ENCODE measurements at places on chromosomes 2 and 18.
A peak's percentile ranks its signal among the peaks of the same experiment; 100 is the strongest.

- no peak for DNase-seq
These were observed 7.5 kb downstream of the CCDC93 start for GRCh38 chr2:118006326-118006725.

DNA sequence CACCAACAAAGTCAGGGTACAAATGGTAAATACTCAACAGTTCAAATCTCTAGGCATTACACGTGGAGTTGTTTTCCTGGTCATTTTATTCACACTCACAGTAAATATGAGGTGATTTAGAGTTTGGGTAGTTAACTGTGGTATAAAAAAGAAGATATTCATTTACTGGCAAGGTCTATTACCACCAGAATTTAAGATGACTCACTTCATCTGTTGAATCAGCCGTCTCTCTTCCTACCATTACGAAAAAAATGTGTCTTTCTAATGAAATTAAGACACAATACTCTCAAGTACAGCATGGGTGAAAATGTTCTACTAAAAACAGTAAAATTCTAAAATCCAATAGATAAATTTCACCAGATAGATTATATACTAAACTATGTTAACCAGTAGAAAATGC is 21.0 kb upstream of the GPR75 start:
- DNase-seq: peak; percentile 77

DNA sequence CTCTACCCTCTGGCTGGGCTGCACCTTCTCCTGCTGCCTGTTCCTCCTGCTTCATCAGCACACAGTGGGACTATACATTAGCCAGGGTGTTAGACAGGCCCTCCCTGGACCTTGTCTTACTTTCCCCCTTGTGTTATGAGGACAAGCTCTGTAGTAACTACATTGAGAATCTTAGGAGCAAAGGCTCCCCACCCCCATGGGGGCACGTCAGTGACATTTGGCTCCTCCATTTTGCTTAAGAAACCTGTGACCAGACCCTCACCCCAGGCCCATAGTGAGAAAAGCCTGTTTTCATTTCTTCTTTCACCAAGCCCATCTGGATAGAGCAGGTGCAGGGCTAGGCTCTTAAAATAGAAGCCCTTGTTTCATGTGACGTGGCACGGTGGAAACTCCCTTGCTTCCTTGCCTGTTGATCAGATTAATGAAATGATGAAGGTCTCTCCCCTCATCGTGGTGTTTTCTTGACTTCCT is 146.7 kb downstream of the RPIA start:
- DNase-seq: no peak

GRCh38 chr2:144660518-144661316 is 140.8 kb upstream of the ZEB2 start:
- no peak for DNase-seq

DNA sequence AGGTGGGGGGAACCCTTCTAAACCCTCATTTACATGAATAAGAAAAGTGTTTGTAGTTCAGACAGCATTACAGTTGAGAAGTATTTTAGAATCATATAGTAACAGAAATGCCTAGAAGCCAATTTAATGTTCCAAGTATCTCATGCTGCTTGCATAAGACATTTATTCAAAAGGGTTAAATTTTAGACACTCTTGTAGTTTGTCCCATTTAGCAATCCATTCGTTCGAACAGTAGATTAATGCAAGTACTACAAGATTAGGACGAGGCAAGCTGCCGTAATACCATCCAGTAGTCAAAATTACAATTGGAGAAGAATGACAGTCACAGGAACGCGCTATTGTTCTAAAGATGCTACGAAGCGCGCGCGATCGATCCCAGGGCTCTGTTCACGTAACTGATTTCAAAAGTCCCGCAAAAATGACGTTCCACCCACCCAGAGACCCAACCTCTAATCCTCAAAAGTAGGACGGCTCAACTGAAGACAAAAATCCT is 1.2 kb downstream of the TMEM237 start:
- DNase-seq: no peak

DNA sequence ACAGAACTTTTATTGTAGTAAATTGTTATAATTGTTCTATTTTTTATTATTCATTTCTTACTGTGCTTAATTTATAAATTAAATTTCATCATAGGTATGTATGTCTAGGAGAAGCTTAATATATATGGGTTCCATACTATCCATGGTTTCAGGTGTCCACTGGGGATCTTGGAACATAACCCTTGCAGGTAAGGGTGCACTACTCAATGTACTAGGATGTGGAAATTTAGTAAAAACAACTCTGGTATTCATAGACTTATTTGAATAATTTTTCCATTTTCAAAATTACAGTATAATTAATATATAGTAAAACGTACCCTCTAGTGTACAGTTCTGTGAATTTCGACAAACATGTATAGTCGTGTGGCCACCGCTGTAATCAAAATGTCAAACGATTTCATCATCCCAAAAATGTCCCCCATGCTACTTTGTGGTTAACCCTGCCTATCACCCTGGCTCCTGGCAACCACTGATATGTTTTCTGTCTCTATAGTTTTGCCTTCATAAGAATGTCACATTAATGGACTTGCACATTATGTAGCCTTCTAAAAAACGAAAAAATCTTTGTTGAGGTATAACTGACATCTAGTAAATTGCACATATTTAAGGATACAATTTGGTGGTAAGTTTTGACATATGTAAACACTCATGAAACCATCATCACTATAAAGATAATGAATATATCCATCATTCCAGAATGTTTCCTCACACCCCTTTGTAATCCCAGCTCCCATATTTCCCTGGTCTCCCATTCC is 45.7 kb downstream of the ARL5A start:
- DNase-seq: no peak

DNA sequence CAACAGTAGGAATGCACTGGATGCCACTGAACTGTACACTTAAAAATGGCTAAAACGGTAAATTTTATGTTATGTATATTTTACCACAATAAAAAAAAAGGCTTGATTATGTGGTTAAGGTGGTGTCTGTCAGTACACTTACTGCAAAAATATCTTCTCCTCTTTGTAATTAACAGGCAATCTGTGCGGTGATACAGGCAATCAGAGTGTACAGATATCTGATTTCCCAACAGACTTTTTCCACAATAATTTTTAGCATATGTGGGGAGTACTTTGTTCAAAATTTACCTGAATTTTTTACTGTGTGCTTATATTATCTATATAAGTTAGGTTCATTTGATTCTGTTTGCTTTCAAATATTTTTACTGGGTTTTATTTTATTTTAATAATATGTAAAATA is 175.0 kb upstream of the PGAP1 start:
- DNase-seq: no peak

- DNase-seq: no peak
These were observed 247.4 kb upstream of the CHAC2 start for GRCh38 chr2:53519918-53520841.

DNA sequence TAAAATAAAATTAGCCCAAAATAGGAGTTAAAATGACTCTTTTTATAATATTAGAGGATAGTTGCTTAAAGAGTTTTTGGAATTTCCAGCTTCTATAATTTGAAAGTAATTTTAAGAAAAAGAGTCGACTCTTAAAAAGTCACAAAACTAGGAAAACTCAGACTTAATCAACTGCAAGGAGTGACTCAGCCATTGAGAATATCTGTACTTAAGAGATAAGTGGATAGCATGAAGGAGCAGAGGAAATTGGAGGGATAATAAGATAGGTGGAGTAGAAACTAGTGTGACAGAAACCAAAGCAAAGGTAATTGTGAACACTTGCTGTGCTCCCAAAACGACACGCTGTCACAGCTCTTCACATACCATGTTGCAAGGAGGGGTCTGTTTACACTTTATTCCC is 8.4 kb downstream of the RSAD2 start:
- no peak for DNase-seq

DNA sequence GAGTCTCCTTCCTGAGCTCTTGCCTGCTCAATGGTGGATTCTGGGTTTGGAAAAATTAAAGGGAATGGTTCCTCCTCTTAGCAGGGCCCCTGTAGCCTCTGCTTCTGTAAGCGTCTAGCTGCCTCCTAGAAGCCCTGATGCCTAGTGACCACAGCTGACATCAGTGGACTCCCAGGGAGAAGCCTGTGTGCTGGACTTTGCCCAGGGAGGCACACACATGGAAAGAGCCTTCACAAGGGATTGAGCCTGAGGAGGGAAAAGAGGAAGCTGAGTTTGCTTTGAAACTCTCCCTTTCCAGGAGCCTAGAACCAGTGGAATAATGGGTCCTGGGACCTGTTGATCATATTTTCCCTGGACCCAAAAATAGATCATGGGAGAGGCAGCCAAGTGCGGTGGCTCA is 1.4 kb upstream of the CFAP65 start:
- DNase-seq: no peak

- no peak for DNase-seq
These were observed 104.7 kb downstream of the TNS1 start for GRCh38 chr2:217897816-217898806.

DNA sequence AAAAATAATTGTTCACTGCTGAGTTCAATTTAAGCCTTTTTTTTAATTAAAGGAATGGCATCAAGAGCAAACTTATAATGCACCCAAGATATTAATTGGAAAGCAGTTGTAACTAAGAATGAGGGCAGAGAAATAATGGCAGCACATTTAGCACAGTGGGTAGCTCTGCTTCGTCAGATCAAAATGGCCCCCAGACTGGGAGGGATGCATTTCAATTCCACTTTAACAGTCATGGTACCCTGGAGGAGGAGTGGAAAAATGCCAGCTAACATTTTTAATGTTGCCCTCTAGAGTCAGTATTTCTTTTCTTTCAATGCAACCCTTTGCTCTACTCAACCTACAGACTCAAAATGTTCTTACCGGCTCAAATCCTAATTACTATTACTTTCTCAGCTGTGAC is 504.8 kb upstream of the SETBP1 start:
- no peak for DNase-seq

DNA sequence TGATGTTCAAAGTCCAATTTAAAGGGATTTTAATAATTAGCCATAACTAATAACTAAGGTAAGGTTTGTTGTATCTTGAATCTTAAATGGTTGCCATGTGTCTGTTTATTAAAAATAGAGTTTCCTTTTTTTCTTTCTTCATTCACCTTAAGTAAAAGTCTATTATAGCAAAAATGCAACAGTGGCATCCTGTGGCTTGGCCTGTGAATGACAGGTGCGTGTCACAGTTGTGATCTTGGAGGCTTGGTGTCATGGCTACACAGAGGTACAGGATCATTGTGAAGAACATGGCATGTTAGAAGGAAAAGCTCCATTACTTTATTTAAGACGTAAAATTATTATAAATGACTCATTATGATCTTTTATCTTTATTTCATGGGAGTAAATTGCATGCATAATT is 246.1 kb downstream of the BCL2 start:
- no peak for DNase-seq

DNA sequence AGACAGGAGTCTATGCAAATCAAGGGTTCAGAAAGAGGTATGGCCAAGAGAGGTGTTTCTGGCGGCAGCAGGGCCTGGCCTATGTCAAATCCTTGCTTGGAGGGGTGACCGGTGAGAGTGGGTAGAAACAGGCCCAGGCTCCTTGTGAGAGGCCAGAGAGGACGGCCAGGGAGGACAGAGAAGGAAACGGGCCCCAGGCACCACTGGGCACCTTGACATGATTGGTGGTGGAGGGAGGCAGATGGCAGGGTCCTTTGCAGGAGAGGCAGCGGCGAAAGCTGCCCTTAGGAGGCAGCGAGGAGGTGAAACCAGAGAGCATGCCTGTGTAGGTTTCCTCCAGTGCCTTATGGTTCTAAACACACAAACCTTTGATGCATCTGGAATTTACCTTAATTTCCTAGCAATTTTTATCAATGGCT is 6.2 kb downstream of the RAMP1 start:
- DNase-seq: no peak

DNA sequence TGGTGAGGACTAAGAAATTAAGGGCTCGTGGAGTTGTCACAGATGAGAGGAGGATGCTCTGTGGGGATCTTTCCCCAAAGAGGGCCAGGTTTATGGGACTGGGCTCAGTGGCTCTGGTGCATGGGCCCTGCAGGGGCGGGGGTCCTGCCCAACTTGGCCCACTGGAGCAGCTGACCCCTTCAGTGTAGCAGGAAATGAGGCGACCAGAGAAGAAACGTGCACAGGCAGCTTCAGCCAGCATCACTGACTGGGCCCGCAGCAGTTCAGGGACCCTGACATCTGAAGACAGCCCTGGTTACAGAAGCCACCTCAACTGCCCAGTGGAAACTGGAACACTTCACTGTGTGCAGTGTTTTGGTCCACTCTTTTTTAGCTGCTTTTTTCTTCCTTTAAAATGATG is 72.8 kb downstream of the EMILIN2 start:
- no peak for DNase-seq

DNA sequence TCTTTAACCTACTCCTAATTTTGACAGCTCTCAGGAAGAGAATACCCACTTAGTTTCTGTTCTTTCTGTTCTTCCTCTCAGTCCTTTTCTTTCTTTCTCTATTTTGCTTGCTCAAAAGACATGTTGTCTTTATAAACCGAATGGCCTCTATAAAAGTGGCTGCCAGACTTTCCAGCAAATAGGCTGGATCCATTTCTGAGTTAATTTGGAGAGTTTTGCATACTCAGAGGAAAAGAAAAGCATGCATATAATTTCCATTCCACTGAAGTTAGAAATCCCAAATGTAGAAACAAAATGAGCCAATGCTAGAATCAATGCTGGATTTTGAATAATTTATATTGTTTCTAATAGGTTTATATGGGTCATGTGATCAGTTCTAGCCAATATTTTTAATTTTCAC is 65.9 kb downstream of the FAM124B start:
- no peak for DNase-seq

- peak; percentile 9 for DNase-seq
These were observed 713.6 kb downstream of the PLCL1 start for GRCh38 chr2:198517976-198518375.

DNA sequence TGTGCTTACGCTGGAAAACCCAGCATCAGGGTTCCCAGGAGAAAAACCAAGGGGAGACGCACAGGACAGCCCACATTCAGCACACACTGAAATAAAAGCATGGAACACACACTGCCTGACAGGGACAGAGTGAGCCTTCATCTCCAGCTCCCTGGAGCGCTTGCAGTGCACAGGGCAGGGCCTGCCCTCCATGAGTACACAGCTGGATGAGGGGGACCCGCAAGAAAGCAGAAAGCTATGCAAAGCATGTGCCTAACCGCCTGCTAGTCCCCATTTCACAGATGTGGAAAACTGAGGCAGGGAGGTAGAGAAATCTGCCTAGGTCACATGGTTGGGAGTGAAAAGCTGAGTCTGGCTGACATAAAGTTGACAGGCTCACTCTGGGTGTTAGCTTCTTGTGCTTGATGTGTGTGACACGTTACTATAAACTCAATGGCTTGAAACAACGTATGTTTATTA is 187.1 kb downstream of the HDAC4 start:
- no peak for DNase-seq

- no peak for DNase-seq
These were observed 67.5 kb downstream of the TANC1 start for GRCh38 chr2:159035790-159036411.

- no peak for DNase-seq
These were observed 237.8 kb upstream of the THSD7B start for GRCh38 chr2:136527560-136527959.

GRCh38 chr18:2983296-2983695 is 29.6 kb downstream of the LPIN2 start:
- no peak for DNase-seq
